Activated CD8-positive, alpha-beta memory T cell treated with anti-CD3 and anti-CD28 coated beads for 48 hours (primary cell): ENCODE measurements at places on chromosomes 7 and 10.
A peak's percentile ranks its signal among the peaks of the same experiment; 100 is the strongest.

GRCh38 chr10:85642082-85642420, 724.5 kb downstream of the GRID1 start:
- no peak for DNase-seq

DNA sequence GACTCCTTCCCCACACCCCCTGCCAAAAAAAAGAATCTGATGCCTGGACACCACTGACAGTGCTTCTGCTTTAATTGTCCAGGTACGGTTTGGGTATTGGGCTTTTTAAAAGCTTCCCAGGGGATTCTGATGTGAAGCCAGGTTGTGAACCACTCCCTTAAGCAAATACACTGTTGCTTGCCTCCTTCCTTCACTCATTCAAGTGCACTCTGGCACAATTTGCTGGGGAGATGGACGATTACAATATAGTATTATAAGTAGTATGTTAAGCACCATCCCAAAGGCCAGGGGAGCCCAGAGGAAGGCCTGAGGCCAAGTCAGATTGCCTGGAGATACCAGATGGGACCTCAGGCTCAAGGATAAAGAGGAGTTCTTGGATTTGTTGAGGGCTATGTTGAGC, 12.3 kb upstream of the ZNRF2 start:
- no peak for DNase-seq

DNA sequence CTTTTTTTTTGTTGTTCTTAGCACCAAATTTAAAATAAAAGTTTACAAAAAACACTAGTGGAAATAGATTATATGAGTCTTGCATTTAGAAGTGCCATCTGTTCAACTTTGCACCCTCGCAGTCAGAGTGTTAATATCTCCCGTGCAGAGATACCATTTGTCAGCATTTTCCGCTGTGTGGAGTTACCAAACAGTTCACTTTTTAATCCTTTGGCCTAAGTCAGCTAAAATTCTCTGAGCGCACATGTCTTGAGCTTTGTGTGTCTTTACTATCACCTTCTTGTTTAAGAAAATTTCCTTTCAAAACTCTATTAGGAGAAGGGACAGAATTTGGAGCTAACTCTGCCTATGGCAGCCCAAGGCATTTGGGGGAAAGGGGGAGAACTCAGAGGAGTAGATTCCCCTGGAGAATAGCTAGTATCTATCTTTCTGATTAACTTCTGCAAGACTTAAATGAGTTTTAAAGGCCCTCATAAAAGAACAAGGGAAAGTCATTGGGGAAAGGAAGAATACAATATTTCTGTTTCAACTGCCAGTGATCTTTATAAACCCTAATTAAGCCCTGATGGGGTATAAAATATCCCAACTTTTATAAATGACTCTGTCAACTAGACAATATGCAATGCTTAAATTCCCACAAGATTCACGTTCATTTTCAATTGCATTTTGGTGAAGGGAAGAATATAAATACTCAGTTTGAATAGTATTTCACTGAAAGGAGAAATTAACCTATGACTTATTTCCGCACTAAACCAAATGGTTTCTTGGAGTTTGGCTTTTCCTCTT, 114.9 kb upstream of the RAB11FIP2 start:
- no peak for DNase-seq

DNA sequence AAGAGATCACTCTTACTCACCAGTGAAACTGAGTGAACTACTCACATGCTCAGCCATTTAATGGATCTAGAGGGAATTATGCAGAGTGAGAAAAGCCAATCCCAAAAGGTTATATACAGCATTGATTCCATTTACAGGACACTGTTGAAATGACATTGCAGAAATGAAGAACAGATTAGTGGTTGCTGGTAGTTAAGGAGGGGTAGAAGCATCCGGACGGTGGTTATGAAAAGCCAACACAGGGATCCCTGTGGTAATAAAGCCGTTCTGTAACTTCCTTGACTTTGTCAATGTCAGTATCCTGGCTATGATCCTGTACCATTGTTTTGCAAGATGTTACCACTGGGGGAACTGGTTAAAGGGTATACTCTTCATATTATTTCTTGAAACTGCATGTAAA, 253.4 kb downstream of the USP6NL start:
- DNase-seq, result no peak

DNA sequence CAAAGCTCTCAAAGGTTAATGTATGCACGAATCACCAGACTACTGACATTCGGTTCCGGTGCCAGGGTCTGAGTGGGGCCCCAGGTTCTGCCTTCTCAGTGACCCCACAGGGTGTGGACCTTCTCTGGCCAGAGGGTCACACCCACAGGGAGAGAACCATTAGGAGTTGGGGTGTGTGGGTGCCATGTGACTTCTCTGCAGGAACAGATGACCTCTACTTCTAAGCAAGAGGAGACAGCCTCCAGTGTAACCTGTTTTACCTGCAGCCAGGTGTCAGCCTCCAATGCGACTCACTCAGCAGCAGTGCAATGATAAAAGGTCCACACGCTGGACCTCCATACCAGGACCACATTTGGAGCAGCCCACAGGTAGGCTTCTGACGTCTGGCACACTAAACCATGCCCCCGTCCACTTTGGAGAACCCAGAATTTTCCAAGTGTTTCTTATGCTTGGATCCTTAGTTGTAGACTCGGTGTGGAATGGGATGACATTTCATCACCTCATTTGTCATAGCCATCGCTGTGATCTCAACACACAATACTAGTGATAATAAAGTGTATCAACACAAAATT, 16.2 kb upstream of the INSIG1 start:
- DNase-seq, result no peak

DNA sequence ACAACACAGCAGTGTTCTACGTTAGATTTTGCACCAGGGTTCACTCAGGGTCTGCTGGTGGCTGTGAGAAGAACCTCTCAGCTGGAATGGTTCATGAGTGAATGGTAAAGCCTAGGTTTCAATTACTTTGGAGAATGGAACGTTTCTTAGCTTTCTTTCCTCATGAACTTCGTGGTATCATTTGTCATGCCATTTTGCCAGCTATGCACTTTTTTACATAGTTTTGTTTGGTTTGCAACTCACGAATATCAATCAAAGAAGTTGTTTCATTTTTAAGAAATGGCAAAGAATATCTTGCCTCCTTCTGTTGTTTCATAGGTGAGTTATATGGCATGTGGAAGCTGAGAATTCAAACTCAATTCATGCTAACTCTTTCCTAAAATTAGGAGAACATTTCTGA, 34.1 kb upstream of the RAB11FIP2 start:
- no peak for DNase-seq

DNA sequence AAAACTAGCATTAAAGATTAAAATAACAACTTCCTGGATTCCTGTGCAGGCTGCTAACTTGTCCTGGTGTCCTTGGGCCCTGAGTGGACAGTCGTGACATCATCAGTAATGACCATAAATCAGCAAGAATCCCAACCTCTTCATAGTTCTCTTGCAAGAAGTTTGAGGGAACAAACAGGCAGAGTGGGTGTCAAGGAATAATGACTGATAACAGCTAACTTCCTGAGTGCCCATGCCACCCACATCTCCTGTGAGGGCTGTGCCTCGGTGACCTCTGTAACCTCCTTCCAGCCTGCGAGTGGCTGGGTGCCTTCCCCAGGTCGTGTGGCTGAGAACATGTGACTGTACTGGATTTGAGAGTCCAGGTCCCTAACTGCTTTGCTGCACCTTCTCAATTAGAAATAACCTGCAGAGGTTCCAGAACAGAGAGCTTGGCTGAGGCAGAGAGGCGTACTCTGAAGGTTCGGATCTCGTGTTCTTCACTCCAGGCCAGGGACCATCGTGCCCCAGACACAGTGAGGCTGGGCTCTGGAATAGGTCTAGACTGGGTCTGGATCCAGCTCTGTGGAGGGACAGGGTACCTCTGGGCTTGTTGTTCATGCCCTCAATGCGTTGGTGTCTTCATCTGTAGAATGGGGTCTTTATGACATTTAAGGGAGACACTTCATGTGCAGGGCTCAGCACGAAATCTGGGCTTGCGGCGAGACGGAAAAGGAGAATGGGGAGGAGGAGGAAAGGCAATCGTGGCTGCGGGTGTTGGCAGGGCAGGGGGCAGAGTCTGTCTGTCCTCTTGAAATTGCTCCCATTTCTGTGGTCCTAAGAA, 313.1 kb upstream of the ZNF32 start:
- DNase-seq, result no peak

DNA sequence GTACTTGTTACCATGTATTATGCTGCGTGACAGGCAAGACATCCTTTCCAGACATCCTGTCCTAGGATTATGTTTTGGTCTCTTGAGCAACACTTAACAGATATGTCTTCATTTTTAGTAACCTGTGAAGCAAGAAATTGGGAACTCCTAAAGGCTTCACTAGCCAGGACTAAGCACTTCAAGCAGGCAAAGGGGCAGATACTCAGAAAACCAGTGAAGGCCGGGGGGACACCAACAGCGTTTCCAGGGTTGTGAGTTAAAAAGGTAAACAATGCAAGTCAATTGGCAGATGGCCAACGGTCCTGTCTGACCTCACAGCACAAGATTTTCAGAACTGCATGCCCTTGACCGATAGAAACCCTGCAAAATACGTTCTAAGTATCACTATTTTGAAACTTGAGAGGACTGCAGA, 77.6 kb upstream of the SFMBT2 start:
- DNase-seq, result no peak

- DNase-seq, result no peak
These were observed 501.6 kb downstream of the GALNT17 start for GRCh38 chr7:71633551-71634008.

- no peak for DNase-seq
These were observed 129.2 kb downstream of the KIF20B start for GRCh38 chr10:89830624-89831023.

DNA sequence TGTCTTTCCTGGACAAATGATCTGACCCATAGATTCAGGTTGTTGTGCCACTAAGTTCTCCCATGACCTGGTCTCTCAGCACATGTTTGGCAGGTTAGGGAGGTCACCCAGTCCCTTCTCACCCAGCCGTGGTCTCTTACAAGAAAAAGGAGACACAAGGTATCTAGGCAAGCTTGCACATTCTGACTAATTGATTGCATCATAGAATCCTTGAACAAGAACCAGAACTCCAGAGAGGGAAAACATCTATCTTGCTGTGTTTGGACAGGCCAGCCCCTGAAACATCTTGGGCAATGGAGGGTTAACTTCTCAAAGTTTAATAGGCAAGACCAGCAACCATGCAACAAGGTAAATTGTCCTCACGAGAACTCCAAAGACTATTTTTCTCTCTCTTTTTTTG, 8.5 kb upstream of the HK1 start:
- no peak for DNase-seq

GRCh38 chr7:45184326-45185027, 26.9 kb downstream of the RAMP3 start:
- DNase-seq, result no peak

DNA sequence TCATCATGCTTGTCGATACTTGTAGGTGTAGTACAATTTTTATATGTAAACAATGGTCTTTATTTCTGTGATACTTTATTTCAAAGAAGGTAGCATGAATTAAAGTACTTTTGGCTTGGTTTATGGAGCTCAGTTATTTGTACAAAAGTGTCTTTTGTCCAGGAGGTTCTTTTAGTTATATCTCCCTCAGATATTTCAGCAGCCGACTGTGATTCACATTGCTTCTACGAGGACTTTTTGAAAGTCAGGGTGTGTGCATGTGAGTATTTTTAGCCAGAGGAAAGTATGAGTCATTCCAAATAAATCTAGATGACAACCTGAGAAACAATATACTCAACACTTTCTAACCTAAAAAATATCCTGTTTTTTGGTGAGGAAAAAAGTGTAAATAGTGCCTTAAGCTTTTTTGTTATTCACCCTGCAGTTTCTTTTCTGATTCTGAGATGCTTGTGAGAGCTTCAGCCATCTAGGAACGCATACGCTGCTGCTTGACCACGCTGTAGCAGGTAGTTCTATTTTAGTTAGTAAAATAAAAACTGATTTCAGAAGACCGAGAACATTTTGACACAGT, 595 bp upstream of the SUN1 start:
- no peak for DNase-seq

- no peak for DNase-seq
These were observed 193.9 kb upstream of the TCF7L2 start for GRCh38 chr10:112756235-112756527.

- peak; percentile 14 for DNase-seq
These were observed 718 bp upstream of the UMAD1 start for GRCh38 chr7:7639847-7640220.

DNA sequence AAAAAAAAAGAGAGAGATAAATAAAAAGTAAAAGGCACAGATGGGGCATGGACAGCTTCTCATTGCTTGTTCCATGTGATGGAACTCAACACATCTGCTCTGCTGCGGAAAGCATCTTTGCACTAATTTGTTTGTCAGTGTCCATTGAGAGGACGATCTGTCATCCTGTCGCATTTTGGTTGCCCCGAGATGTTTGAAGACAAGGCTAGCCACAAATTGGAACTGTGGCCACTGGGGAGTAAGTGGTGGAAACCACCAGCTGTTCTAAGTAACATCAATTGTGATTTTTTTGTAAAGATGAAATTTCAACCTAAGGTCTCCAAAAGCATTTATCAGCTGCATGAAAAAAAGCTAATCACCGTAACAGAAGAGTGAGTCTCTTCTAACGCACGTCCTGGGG, 312.7 kb downstream of the ADARB2 start:
- DNase-seq, result no peak

GRCh38 chr10:118775478-118775877, 20.7 kb upstream of the CACUL1 start:
- DNase-seq, result no peak

DNA sequence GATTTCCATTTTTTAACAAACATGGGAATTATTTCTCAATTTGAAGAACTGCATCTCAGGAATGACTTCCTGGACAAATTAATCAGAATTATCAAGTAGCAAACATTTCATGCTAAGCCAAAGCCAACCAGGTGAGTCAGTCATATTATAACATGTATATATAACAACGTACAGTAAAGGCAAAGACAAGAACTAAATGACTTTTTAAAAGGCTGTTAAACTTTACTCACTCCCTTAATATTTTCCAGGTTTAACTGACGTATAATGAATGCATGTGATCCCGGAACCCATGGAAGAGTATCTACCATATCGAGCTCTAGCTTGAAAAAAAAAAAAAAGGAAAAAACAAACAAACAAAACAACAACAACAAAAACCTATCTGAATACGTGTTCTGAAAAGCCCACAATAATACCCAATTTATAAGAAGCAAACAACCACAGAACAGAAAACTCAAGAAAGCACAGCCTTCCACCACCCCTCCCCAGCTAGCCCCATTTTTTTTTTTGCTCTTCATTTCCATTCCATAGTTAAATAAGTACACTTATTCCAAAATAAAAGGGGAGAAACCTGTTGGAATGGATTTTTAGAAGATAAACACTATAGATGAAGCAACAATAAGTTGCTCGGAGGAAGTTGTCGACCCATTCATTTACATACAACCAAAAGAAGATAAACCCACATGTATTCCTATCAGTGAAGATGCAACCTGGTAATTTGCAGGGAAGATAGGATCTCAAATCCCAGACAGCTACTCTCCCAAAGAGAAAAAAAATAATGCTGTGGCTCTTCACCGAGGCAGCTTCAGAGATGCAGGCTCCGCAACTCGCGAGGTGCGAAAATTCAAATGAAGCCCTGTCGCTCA, 537 bp downstream of the NAPEPLD start:
- DNase-seq, result no peak

- DNase-seq, result no peak
These were observed 45.8 kb downstream of the HDAC9 start for GRCh38 chr7:18541181-18541870.
